Stimulated activated CD4-positive, alpha-beta T cell treated with anti-CD3 and anti-CD28 coated beads, Interleukin-1b, Interleukin-23, amount 100 ng/mL, for 1 hour (primary cell): ENCODE measurements at places on chromosomes 6 and 20.

DNA sequence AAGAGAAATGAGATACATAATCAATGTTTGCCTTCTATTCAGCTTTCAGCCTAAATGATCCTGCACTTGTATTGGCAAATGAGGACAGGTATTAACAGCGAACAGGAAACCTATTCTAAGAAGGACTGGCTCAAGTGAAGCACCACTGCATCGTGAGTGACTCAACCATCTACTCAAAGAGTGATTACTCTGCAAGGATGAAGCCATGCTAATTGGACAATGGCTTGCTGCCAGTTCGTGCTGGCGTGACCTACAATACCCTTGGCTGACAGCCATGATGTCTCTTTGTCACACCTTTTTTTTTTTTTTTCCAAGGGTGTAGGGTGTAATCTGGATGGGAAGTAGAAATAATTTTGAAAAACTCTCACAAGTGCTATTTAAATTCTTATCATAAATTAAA, 104.9 kb downstream of the GJA10 start:
- no peak for DNase-seq

DNA sequence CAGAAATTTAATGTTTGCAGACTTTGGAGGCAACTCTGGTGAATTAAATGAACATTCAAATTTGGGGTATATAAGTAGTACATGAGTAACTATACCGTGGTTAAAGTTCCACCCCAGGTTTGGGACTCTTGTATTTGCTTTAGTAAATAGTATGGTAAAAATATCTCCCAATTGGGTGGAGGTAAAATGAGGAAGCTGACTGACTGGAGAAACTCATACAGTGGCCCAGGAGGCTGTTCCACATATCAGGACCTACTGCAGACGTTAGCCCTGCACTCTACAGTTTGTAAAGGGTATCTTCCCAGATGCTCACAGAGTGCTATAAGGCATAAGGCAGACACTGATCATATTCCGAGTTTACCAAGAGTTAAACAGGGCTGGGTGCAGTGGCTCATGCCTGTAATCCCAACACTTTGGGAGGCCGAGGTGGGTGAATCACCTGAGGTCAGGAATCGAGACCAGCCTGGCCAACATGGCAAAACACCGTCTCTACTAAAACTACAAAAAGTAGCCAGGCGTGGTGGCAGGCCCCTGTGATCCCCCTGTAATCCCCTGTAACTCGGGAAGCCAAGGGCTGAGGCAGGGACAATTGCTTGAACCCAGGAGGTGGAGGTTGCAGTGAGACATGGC, 53.7 kb downstream of the CPXM1 start:
- DNase-seq: no peak

DNA sequence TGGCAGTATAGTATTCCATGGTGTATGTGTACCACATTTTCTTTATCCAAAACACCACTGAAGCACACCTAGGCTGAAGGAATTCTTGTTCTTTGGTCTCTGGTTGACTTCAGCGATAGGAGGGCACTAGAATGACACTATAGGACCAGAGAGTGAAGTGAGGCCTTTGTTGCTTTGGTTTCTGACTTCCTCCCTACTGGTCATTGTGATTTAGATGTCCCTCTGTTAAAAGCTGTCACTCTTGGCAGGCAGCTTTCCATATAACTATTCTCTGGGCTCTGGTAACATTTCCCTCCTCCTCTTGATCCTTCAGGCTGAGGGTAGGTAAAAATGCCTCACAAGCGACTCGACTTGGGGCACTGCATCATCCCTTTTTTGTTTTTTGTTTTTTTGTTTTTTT, 236.3 kb downstream of the MAFB start:
- DNase-seq: no peak

- DNase-seq: no peak
Measured at GRCh38 chr6:149234051-149234962, 83.2 kb upstream of the TAB2 start.

- no peak for DNase-seq
Measured at GRCh38 chr6:33314943-33315792, 1.3 kb upstream of the TAPBP start.

- DNase-seq: no peak
Measured at GRCh38 chr20:8250539-8251200, 118.6 kb downstream of the PLCB1 start.

DNA sequence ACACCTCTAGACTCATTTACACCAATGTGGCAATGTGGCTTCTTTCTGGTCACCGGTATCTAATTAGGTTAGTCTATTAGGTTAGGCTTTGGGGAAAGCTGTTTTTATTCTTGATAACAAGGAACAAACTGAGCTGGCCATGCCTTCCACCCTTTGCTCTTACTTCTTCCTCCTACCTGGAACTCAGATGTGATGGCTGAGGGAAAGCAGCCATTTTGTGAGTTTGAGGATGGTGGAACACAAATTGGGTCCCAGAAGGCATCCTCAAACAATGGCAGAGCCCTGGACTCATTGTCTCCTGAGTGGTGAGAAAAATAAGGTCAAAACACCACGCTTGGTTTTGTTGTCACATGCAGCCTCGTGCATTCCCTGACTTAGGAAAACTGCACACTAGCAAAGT, 7.7 kb downstream of the CDH4 start:
- DNase-seq: no peak

DNA sequence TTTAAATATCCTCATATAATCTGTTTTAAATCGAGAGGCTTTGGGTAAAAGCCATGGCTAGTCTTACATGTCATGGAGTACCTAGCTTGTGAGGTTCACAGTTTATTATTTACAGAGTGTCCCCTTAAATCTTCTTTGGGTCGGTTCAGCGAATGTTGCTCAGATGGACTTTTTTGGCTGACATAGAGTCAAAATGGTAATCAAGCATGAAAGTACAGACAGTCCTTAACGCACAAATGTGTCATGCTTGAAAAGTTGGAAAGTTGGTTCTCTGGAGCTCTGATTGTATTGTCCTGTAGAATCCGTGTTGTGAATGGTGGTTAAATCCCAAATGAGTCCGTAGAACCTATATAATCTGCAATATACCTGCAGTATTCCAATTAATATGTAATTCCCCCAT, 22.0 kb downstream of the PTPN1 start:
- no peak for DNase-seq

DNA sequence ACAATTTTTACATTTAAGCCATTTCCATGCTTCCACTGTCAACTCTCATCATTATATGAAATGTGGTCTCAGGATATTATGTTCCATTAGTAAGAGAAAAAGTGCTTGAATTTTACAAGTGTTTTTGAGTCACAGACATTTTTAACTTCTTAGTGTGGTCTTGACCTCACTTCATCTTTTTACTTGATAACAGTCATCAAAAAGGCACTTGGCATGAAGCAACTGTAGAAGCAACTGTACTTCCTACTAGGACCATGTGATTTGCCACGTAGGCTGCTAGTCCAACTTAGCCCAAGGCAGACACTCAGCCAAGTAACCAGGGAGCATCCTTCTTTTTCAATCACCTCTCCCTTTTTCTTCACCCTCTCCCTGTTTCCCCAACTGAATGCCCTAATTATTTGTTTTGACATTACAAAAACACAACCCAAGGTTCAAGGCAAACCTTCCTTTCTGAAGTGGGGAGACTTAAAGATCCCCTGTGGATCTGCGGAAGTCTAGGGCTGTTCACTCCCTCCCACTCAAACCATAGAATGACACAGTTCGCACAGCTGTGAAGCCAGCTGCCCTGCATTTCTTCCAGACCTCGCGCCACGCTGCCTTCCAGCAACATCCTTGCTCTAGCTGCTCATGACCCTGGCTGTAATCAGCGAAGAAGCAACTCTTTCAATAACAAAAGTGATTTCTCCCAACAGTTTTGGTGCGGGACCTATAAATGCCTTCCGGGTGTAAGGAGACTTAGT, 45.0 kb downstream of the PHACTR1 start:
- DNase-seq: no peak

DNA sequence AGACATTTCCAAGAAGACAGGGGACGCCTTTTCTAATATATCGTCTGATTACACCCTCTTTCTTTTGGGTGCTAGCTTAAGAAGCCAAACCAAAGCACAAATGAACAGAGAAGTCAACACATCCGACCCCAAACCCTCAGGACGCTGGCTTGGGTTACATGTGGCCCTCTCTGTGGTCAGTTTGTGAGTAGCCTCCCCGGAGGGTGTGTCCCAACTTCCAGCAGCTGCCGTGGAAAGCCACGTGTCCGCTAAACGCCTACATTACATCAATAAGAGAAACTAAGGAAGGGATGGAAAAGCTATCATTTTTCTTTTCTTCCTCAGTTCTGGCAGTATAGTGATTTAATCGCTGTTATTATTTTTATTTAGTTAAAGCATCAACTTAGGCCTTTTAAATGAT, 487 bp upstream of the BMP6 start:
- DNase-seq: no peak

DNA sequence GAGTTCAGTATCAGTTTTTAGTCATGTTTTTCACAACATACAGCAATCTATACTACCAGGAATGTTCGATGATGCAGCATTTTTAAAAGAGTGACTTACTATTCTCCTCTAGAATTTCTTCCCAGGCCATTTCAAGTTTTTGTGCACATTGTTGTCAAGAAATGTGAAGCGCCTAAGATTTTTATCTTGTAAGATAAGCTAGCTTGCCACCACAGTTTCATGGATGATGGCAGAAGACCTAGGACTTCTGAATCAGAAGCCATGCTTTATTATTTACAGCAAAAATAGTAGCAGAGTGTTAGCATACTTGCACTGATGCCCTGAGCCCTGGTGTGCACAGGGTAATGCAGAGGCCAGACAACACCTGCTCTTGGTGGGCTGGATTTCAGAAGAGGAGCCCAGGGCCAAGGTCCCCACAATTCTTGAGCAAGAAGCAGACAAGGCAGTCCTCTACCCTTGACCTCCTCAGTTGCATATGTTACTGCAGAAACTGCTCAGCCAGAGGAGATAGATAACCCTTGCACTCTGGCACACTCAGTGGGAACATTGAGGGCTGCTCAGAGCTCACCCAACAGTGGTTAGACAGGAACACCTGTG, 99.2 kb downstream of the QKI start:
- DNase-seq: no peak

- DNase-seq: no peak
Measured at GRCh38 chr6:121961619-121962125, 437.8 kb upstream of the HSF2 start.

DNA sequence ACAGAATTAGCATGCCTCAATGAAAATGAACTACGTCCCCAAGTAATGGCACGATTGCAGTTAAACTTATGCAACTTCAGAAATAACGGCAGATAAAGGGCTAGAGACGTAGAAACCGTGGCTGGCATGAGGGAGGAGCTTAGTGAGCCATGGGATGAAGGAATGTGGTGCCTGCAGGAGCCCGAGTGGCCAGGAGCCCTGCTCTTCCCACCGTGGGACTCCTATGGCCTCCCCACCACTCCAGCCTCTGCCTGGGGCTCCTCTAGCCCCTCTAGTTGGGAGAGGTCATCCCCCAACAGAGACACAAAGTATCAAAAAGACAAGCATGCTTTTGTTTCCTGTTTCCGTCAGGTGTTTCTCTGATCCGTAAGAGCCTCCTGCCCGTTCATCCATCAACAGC, 75.1 kb upstream of the BHLHE23 start:
- DNase-seq: no peak

GRCh38 chr6:115770851-115771250, 289.8 kb downstream of the FRK start:
- DNase-seq: no peak

- peak; percentile 11 for DNase-seq
Measured at GRCh38 chr20:37615340-37616109, 78.3 kb upstream of the CTNNBL1 start.

GRCh38 chr6:47852727-47853126, 70.9 kb downstream of the OPN5 start:
- DNase-seq: no peak

DNA sequence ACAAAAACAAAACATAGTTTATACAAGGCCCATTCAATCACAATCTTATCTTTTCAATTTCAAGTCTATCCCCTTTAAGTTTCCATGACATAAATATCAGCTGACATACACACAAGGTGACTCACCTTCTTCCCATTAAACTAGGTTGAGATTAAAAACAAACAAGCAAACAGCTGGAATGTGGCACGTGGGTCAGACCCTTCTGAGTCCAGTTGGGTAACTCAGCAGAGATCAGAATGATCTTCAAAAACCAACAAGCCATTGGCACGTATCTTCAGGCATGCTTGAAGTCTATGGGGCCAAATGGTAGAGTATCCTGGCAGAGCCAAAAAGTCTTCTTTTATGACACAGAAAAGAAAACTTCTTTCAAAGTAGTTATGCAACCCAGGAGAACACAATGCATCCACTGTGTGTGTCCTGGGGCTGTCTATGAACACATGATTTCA, 603.5 kb upstream of the CITED2 start:
- DNase-seq: no peak

GRCh38 chr20:949717-950116, 33.6 kb upstream of the ANGPT4 start:
- DNase-seq: no peak

GRCh38 chr6:11632795-11633511, 95.4 kb downstream of the TMEM170B start:
- DNase-seq: no peak

DNA sequence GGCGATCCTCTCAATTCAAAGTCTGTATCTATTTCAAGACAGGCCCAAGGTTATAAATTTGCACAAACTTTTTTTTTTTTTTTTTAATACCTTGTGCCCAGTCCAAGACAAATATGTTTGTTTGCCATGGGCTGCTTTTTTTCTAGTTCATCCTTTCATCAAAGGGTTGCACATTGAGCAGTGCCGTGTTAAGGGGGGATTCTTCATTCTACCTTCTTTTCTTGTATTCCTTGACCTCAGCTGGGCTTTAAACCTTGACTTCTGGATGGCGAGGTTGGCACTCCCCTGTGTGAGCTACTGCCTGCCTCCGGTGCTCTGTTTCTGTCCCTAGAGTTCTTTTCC, 7.4 kb downstream of the RIPK1 start:
- no peak for DNase-seq

DNA sequence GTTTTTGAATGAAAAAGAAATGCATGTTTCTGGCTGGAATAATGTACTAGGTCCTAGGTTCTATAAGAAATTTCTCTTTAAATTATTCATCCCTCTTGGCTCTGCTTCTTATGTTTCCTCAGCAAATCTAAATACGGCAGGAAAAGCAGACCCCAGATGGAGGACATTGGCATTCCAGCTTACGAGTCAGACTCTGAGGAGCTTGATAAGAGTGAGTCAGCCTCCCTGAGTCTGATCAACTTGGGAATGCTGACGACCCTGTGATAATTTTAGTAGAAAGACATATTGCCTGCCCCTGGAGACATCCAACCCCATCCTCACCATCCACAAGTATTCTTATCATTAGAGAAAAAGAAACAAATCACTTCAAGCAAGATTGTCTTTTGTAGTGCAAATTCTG, 509.7 kb upstream of the MARCKS start:
- no peak for DNase-seq
